Ovary (tissue), 10 donors: ENCODE measurements at places on chromosomes 2 and 18. TPM values are rescaled to one million over a fixed set of nuclear protein-coding genes. Genes with fewer than 3 reads are reported as not detected.
A peak's percentile ranks its signal among the peaks of the same experiment; 100 is the strongest.

- no peak overlapping the region for H3K27ac ChIP-seq
- DNase-seq, result no peak
- no peaks in the 10 kb centered on the region for H3K4me1 ChIP-seq
- H3K36me3 ChIP-seq, result no peaks in the 10 kb centered on the region
- H3K27me3 ChIP-seq, result no peaks in the 10 kb centered on the region
These were observed 79.8 kb downstream of the ASB1 start for GRCh38 chr2:238506371-238507068.

- H3K4me3 ChIP-seq, result no peak overlapping the region
- H3K4me1 ChIP-seq, result no peaks in the 10 kb centered on the region
- H3K27ac ChIP-seq, result no peak overlapping the region
- DNase-seq, result no peak
These were observed 94.2 kb upstream of the SP3 start for GRCh38 chr2:174059178-174059883.

- H3K36me3 ChIP-seq, result no peaks in the 10 kb centered on the region
- no peaks in the 10 kb centered on the region for H3K27me3 ChIP-seq
- no peak for DNase-seq
- no peak overlapping the region for H3K27ac ChIP-seq
- H3K4me3 ChIP-seq, result no peak overlapping the region
These were observed 6.1 kb downstream of the TMEM163 start for GRCh38 chr2:134712736-134713135.

- H3K36me3 ChIP-seq, result no peaks in the 10 kb centered on the region
- H3K27ac ChIP-seq, result peak within 1 kb of the TSS; percentile 84
- H3K27me3 ChIP-seq, result no peaks in the 10 kb centered on the region
- DNase-seq, result peak; percentile 90
- H3K4me3 ChIP-seq, result peak within 1 kb of the TSS; percentile 91
These were observed at the start of gene MEMO1 for GRCh38 chr2:32010670-32011484. MEMO1 (minus strand) TSS chr2:32011008; CDS start chr2:32010247, 761 bp downstream.

GRCh38 chr2:197784956-197785941 lies at the start of gene BOLL:
BOLL (minus strand) TSS chr2:197785319; CDS start chr2:197781850, 3,469 bp downstream.
- H3K27ac ChIP-seq, result no peak within 1 kb of the TSS
- H3K27me3 ChIP-seq, result no peaks in the 10 kb centered on the region
- H3K4me3 ChIP-seq, result peak within 1 kb of the TSS; percentile 32
- no peaks in the 10 kb centered on the region for H3K36me3 ChIP-seq

- no peaks in the 10 kb centered on the region for H3K27me3 ChIP-seq
- H3K27ac ChIP-seq, result peak within 1 kb of the TSS; percentile 96
- DNase-seq, result peak; percentile 28
- H3K4me1 ChIP-seq, result peaks cover 2% of the 10 kb centered on the region
- H3K36me3 ChIP-seq, result no peaks in the 10 kb centered on the region
These were observed at the start of gene ACVR2A for GRCh38 chr2:147844697-147845410. ACVR2A (plus strand) TSS chr2:147845029; CDS start chr2:147845153, 124 bp downstream.

- peak overlapping the region; percentile 16 for H3K4me3 ChIP-seq
- peaks cover 20% of the 10 kb centered on the region for H3K4me1 ChIP-seq
- peak overlapping the region; percentile 97 for H3K27ac ChIP-seq
These were observed 916 bp upstream of the PDCD1 start for GRCh38 chr2:241859436-241860183.

GRCh38 chr2:15943378-15944280 lies 3.3 kb downstream of the MYCN start:
- no peaks in the 10 kb centered on the region for H3K36me3 ChIP-seq
- no peak overlapping the region for H3K4me3 ChIP-seq
- H3K27ac ChIP-seq, result no peak overlapping the region
- no peaks in the 10 kb centered on the region for H3K27me3 ChIP-seq

DNA sequence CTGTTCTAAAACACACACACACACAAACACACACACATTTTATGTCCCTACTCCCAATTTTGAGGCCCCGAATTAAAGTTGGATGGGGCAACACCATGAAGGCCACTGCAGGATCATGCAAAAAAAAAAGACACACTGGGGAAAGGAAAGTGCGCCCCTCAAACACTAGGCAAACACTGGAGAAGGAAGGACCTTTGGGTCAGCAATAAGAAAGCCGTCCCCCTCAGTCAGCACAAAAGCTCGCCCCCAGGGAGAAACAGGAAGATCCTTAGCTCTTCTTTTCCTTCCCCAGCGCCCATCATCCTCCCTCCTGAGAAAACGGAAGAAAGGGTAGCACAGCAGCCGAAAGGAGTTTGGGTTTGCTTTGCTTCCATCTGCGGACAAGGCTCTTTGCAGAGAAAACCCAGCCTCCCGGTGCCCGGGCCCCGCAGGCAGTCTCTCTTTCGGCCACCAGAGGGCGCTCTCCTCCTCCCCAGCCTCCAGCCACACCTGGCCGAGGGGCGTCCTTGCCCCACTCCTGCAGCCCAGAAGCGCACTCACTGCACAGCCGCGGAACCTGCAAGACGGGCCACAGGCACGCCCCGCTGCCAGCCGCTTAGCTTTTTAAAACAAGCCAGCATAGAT lies 248.5 kb downstream of the CDH20 start:
- H3K4me3 ChIP-seq, result peak overlapping the region; percentile 42
- H3K27me3 ChIP-seq, result no peaks in the 10 kb centered on the region
- peak; percentile 80 for DNase-seq
- H3K27ac ChIP-seq, result peak overlapping the region; percentile 5

DNA sequence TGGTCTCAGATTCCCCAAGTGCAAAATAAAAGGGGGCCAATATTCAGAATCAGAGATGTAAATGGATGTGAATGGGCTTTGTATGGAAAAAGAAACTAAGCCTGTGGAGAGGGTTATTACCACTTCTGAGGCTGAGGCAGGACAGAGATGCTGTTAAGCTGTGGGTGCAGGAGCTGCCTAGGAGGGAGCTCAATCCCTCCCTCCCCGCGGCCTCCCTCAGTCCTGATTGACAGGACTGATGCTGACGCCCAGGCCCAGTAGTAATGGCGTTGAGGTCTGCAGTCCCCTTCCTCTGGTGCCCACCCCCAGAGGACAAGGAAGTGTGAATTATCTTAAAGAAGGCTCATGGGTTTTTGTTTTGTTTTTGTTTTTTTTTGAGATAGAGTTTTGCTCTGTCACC lies 40.4 kb downstream of the PSD4 start:
- no peak overlapping the region for H3K4me3 ChIP-seq
- no peak for DNase-seq
- H3K27me3 ChIP-seq, result no peaks in the 10 kb centered on the region
- H3K27ac ChIP-seq, result no peak overlapping the region
- H3K36me3 ChIP-seq, result no peaks in the 10 kb centered on the region

GRCh38 chr2:45156605-45157004 lies 147.4 kb upstream of the SIX2 start:
- no peak for DNase-seq
- H3K4me3 ChIP-seq, result no peak overlapping the region
- no peaks in the 10 kb centered on the region for H3K4me1 ChIP-seq
- H3K27me3 ChIP-seq, result no peaks in the 10 kb centered on the region

DNA sequence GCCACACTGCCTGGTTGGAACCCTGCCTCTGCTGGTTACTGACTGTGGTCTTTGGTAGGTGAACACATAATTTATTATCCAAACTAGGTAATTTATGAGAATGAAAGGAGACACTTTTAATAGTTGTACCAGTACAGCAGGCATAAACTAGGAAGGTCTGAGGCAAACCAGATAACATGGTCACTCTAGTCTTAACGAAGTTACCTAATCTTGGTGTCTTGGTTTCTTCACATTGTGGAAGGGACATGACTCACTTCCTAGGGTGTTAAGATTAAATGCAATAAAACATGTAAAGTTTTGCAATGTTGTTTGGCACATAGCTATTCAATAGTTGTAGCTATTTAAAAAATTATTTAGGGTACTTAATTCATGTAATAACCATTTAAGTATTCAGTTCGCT lies 23.3 kb downstream of the SPTBN1 start:
- no peak overlapping the region for H3K4me3 ChIP-seq
- peaks cover 32% of the 10 kb centered on the region for H3K4me1 ChIP-seq
- no peak for DNase-seq
- H3K27me3 ChIP-seq, result no peaks in the 10 kb centered on the region

- H3K36me3 ChIP-seq, result no peaks in the 10 kb centered on the region
- no peaks in the 10 kb centered on the region for H3K27me3 ChIP-seq
These were observed 26.6 kb downstream of the MYL1 start for GRCh38 chr2:210288408-210288807.

- H3K36me3 ChIP-seq, result no peaks in the 10 kb centered on the region
- H3K4me1 ChIP-seq, result no peaks in the 10 kb centered on the region
- no peaks in the 10 kb centered on the region for H3K27me3 ChIP-seq
- no peak for DNase-seq
- no peak overlapping the region for H3K27ac ChIP-seq
- no peak overlapping the region for H3K4me3 ChIP-seq
These were observed 715.5 kb downstream of the CNTNAP5 start for GRCh38 chr2:124740636-124741035.

DNA sequence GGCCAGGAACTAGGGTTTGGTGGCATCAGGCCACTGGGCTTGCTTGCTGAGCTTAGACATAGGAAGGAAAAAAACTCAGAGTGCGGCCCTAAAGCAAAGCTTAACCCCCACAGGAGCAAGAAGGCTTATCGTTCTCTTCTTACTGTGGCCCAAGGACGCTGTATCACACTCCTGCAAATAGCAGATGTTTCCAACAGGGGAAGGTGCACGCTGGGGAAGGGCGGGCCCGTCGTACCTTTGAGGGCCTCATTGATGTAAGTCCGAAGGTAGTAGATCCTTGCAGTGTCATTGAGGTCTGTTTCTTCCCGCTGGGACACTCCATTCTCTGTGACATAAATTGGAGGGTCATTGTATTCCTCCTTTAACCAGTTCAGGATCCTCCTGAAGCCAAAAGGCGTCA lies 46.6 kb downstream of the LCT start:
- no peak overlapping the region for H3K27ac ChIP-seq
- no peaks in the 10 kb centered on the region for H3K4me1 ChIP-seq
- no peak overlapping the region for H3K4me3 ChIP-seq
- H3K27me3 ChIP-seq, result no peaks in the 10 kb centered on the region

DNA sequence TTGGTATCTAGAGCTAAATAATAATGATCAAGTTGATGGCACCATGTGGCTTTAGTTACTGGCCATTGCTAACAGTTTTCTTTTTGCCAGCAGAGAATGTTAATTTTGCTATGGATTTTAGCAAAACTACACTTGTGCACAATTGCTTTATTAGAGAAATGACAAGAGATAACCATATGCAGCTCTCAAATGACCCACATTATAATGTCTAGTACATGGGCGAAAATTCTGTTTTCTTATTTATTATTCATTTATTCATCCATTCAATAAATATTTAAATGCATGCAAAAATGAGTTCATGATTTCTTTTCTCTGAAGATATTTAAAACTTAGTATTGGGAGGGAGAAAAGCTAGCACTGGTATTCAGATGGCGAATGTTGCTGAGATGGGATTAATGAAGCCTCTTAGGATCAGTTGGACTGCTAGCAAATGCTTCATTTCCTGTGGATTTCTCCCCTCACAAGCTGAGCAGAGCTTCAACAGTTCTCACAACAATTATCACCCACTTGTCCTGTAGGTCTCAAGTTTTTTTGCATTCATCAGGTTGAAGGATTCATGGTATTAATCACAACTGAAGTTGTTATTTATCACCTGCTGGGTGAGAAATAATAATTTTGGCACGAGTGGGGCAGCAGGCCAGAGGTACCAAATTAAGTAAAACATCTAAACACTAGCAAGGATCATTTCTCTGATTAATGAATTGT lies 95.2 kb downstream of the MTX2 start:
- H3K4me3 ChIP-seq, result no peak overlapping the region
- no peaks in the 10 kb centered on the region for H3K4me1 ChIP-seq
- no peaks in the 10 kb centered on the region for H3K36me3 ChIP-seq
- H3K27ac ChIP-seq, result no peak overlapping the region
- DNase-seq, result no peak

- H3K4me1 ChIP-seq, result no peaks in the 10 kb centered on the region
- H3K27me3 ChIP-seq, result no peaks in the 10 kb centered on the region
- no peak overlapping the region for H3K4me3 ChIP-seq
These were observed 4.7 kb downstream of the CYTIP start for GRCh38 chr2:157438863-157439823.

DNA sequence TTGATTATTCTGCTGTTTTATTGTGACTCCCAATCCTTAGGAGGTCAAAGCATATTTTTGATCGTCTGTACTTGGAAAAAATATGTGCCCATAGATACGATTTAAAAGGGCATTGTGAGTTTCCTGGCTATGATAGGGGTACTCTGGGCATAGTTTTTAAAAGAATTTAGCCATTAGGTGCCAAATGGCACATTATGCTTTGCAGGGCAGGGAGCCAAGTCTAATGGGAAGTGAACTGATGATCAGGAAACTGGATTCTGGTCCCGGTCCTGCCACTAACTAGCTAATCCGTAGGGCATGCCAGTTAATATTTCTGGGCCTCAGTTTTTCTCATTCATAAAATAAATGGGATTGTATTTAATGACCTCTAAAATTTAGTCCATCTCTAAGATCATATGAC lies 189.3 kb downstream of the LTBP1 start:
- DNase-seq, result no peak
- no peaks in the 10 kb centered on the region for H3K27me3 ChIP-seq
- H3K36me3 ChIP-seq, result no peaks in the 10 kb centered on the region
- H3K27ac ChIP-seq, result peak overlapping the region; percentile 90

Gene TTLL4
- total RNA-seq, result 14.9 TPM

Gene PSMA8
- 0.15 TPM for total RNA-seq

Gene OSBPL1A
- total RNA-seq, result 34.7 TPM

Gene PLCL1
- total RNA-seq, result 8.4 TPM

Gene REG3A
- not detected for total RNA-seq

Gene UGT1A7
- total RNA-seq, result not detected

Gene TCF23
- total RNA-seq, result 8.6 TPM

Gene NT5C1B
- total RNA-seq, result not detected

Gene REG1B
- not detected for total RNA-seq

Gene IL36G
- total RNA-seq, result not detected
